Vagina (tissue), 2 donors: ENCODE measurements at places on chromosomes 4 and X. TPM values are rescaled to one million over a fixed set of nuclear protein-coding genes. Genes with fewer than 3 reads are reported as not detected.

DNA sequence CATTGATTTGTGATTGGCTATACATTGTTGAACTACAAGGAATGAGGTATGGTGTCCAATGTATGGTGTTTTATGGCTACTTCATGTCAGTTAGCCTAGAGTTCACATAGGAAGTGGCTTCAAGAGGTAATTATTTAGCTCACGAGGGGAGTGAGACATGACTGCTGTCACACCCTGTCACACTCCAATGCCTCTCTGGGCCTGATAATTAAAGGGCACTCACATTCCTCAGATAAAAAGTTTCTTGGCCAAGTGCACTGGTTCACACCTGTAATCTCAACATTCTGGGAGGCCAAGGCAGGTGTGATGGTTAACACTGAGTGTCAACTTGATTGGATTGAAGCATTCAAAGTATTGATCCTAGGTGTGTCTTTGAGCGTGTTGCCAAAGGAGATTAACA lies 65.0 kb upstream of the DDX60 start:
- H3K4me1 ChIP-seq, result no peaks in the 10 kb centered on the region
- no peaks in the 10 kb centered on the region for H3K36me3 ChIP-seq
- DNase-seq, result no peak
- no peak overlapping the region for H3K4me3 ChIP-seq
- no peaks in the 10 kb centered on the region for H3K27me3 ChIP-seq

EDA gene
- total RNA-seq, result 6.1 TPM

ALB gene
- total RNA-seq, result not detected

IL2 gene
- total RNA-seq, result not detected

- DNase-seq, result no peak
- H3K27ac ChIP-seq, result no peak overlapping the region
- H3K27me3 ChIP-seq, result no peaks in the 10 kb centered on the region
- H3K4me1 ChIP-seq, result no peaks in the 10 kb centered on the region
- H3K36me3 ChIP-seq, result no peaks in the 10 kb centered on the region
Measured at GRCh38 chrX:109187473-109188168, 294.3 kb downstream of the GUCY2F start.

- H3K4me1 ChIP-seq, result no peaks in the 10 kb centered on the region
- H3K27ac ChIP-seq, result no peak overlapping the region
- no peaks in the 10 kb centered on the region for H3K27me3 ChIP-seq
- no peaks in the 10 kb centered on the region for H3K36me3 ChIP-seq
Measured at GRCh38 chrX:24956828-24957227, 58.9 kb downstream of the ARX start.

GRCh38 chrX:433771-434170 lies 47.1 kb upstream of the PPP2R3B start:
- no peak for DNase-seq
- no peak overlapping the region for H3K27ac ChIP-seq
- H3K36me3 ChIP-seq, result no peaks in the 10 kb centered on the region
- H3K27me3 ChIP-seq, result no peaks in the 10 kb centered on the region

DNA sequence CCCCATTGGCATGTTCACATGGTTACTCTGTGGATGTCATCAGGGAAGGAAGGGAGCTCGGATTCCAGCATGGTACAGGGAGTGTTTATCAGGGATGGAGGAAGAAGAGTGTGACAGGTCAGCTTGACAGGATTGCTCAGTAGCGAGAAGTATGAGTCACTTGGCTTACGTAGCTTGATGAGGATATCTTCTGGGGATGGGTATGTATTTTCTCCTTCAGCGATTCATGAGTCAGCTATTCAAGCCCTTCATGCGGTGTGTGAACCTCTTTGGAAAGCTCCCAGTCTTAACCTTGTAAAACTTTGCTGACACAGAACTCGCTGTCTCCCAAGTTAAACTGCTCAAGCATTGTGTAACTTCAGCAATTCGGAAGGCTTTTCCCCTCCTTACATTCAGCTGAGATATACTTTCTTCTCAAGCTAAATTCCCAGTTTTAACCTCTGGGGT lies 275.4 kb downstream of the ARHGAP10 start:
- peak overlapping the region; percentile 68 for H3K27ac ChIP-seq
- H3K4me1 ChIP-seq, result peaks cover 22% of the 10 kb centered on the region
- no peaks in the 10 kb centered on the region for H3K27me3 ChIP-seq
- DNase-seq, result no peak

PAGE2 gene
- total RNA-seq, result not detected

DNA sequence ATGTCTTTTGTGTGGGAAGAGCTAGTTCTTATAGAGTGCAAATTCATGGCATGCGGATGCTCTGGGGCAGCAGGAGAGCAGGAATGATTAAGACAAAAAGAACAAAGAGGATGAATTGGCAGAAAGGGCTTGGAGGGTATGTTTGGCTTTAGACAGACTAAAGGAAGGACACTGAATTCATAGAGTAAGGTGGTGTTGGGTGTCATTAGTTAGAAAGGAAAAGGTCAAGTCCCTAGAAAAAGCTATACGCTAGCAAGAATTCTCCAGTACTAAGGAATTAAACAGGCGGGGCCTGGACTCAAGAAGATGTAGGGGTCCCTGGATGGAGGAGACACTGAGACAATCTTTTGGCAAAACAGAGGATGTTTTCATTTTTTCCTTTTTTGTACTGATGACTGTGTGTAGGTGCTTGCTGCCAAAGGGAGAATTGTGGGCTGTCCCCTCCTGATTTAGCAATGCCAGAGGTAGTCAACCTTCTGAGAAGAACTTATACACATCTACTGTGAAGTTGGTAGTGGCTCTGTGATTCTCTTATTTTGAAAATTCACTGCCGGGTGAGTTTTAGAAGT lies 391.0 kb downstream of the SPRY1 start:
- no peaks in the 10 kb centered on the region for H3K27me3 ChIP-seq
- no peak overlapping the region for H3K4me3 ChIP-seq
- no peak for DNase-seq
- H3K4me1 ChIP-seq, result peaks cover 10% of the 10 kb centered on the region

GRCh38 chrX:50100188-50100587 lies 100.6 kb downstream of the AKAP4 start:
- H3K27me3 ChIP-seq, result no peaks in the 10 kb centered on the region
- no peak overlapping the region for H3K27ac ChIP-seq
- H3K36me3 ChIP-seq, result no peaks in the 10 kb centered on the region

- no peak overlapping the region for H3K27ac ChIP-seq
- DNase-seq, result no peak
- H3K4me3 ChIP-seq, result no peak overlapping the region
- no peaks in the 10 kb centered on the region for H3K4me1 ChIP-seq
Measured at GRCh38 chrX:103774070-103774642, 2.5 kb upstream of the PLP1 start.

- DNase-seq, result no peak
- no peaks in the 10 kb centered on the region for H3K4me1 ChIP-seq
- no peaks in the 10 kb centered on the region for H3K27me3 ChIP-seq
- peak overlapping the region; percentile 28 for H3K4me3 ChIP-seq
Measured at GRCh38 chrX:24646006-24646405, 1.1 kb downstream of the PCYT1B start.

- no peaks in the 10 kb centered on the region for H3K36me3 ChIP-seq
- H3K4me3 ChIP-seq, result no peak overlapping the region
- DNase-seq, result no peak
- no peaks in the 10 kb centered on the region for H3K4me1 ChIP-seq
- H3K27ac ChIP-seq, result no peak overlapping the region
Measured at GRCh38 chr4:14458463-14458862, 543.8 kb upstream of the CPEB2 start.

DNA sequence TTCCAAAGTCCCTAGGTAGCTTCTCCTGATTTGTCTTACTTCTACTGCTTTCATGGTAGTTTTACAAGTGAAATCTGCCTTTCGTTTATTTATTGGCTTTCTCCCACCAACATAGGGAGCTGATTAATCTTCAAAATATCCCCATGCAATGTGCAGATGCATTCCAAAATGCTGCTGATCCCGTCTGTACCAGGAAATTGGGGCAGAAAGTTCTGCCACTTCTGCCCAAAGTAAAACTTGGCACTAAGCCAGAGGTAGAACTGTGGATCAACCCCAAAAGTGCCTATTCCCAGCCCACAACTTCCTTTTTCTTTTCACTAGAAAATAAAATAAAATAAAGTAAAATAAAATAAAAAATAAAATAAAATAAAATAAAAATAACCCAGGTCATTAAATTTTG lies 47.3 kb upstream of the PPARGC1A start:
- peaks cover 23% of the 10 kb centered on the region for H3K4me1 ChIP-seq
- H3K27me3 ChIP-seq, result no peaks in the 10 kb centered on the region
- H3K27ac ChIP-seq, result no peak overlapping the region
- no peaks in the 10 kb centered on the region for H3K36me3 ChIP-seq

- H3K4me3 ChIP-seq, result no peak overlapping the region
- DNase-seq, result no peak
- no peaks in the 10 kb centered on the region for H3K36me3 ChIP-seq
- H3K27me3 ChIP-seq, result no peaks in the 10 kb centered on the region
Measured at GRCh38 chr4:72375073-72375736, 193.8 kb downstream of the ADAMTS3 start.

- no peaks in the 10 kb centered on the region for H3K36me3 ChIP-seq
- H3K27me3 ChIP-seq, result no peaks in the 10 kb centered on the region
- no peak overlapping the region for H3K4me3 ChIP-seq
Measured at GRCh38 chr4:100302061-100303026, 112.1 kb upstream of the DDIT4L start.

GRCh38 chr4:23163647-23164436 lies 471.1 kb downstream of the GBA3 start:
- no peak overlapping the region for H3K27ac ChIP-seq
- DNase-seq, result no peak
- no peaks in the 10 kb centered on the region for H3K36me3 ChIP-seq
- no peaks in the 10 kb centered on the region for H3K27me3 ChIP-seq
- H3K4me3 ChIP-seq, result no peak overlapping the region

DNA sequence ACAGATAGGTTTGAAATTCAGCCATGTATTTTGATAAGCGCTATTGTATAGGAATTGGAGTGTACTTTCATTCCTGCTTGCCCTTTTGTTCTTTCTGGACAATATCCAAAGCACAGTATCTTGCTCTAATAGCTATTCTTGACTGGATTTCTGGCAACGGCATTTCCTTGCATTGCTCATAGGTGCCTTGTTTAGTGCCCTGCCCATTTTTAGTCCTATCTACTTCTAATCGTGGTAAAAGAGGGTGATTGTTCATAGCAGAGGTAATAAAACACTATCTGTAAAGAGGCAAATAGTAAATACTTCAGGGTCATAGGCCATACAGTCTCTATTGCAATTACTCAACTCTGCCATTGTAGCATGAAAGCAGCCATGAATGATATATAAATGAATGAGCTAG lies 155.9 kb downstream of the IL1RAPL2 start:
- H3K27me3 ChIP-seq, result no peaks in the 10 kb centered on the region
- no peaks in the 10 kb centered on the region for H3K4me1 ChIP-seq
- no peak for DNase-seq
- H3K27ac ChIP-seq, result no peak overlapping the region

DNA sequence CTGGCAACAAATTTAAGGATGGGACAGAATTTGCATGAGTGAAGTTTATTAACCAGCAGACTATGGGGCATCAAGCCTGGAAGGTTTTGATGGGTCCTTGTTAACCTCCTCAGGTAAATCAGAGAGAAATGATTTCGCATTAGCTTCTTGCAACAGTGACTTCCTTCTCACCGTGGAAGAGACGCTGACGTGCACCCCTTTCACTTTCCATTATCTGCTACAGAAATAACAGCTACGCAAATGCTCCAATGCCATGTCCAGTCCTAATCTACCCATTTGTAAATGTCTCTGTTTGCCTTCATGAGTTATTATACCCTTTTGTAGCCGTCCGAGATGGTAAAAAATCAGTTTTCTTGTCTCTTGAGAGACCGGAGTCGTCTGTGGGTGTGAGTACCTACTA lies 100.3 kb downstream of the SLC34A2 start:
- H3K4me3 ChIP-seq, result no peak overlapping the region
- no peaks in the 10 kb centered on the region for H3K4me1 ChIP-seq
- H3K36me3 ChIP-seq, result no peaks in the 10 kb centered on the region
- H3K27me3 ChIP-seq, result no peaks in the 10 kb centered on the region
- DNase-seq, result no peak

DNA sequence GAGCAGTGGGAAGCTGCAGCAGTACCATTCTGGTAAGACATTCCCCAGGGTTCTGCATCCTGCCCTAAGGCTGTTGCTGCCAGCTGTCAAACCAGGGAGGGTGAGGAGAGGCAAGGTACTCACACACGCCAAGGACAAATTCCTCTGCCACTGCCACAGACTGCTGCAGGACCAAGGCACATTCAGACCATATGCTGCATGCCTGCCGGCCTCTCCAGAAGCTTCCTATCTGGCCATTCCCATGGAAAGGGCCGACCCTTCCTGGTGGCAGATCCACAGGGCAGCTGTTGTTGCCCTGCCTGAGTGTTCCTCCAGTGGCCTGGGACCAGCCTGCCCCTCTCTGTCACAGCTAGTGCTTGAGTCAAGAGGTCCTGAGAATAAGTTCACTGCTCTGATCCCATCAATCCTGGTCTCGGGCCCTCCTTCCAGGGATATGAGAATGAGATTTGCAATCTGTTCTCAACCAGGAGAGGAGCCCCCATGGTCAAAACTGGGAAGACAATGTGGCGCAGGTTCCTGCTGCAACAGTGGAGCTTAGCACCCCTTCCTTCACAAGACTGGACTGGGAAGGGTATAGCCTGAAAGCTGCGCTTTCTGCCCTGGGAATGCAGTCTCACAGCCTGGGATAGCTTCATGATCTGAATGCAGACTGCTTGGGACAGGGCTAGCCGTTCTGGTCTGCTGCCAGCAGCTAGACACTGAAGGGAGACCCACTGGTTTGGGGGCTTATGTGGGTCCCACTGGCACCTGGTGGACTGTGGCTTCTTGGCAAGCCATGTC lies 342.5 kb upstream of the NDST3 start:
- no peak overlapping the region for H3K4me3 ChIP-seq
- H3K27ac ChIP-seq, result no peak overlapping the region
- no peaks in the 10 kb centered on the region for H3K36me3 ChIP-seq
- DNase-seq, result no peak
- no peaks in the 10 kb centered on the region for H3K27me3 ChIP-seq
- H3K4me1 ChIP-seq, result no peaks in the 10 kb centered on the region

- no peak overlapping the region for H3K4me3 ChIP-seq
- DNase-seq, result no peak
- H3K27ac ChIP-seq, result no peak overlapping the region
- no peaks in the 10 kb centered on the region for H3K4me1 ChIP-seq
- H3K27me3 ChIP-seq, result no peaks in the 10 kb centered on the region
Measured at GRCh38 chr4:37568489-37568888, 117.7 kb downstream of the RELL1 start.

GRCh38 chr4:52054254-52054653 lies 3.1 kb downstream of the SPATA18 start:
- H3K4me1 ChIP-seq, result peaks cover 36% of the 10 kb centered on the region
- no peak for DNase-seq
- no peak overlapping the region for H3K27ac ChIP-seq
- H3K27me3 ChIP-seq, result no peaks in the 10 kb centered on the region
- H3K4me3 ChIP-seq, result no peak overlapping the region

IBSP gene
- total RNA-seq, result not detected
